G401 (cell line): ENCODE measurements at places on chromosomes 1 and 21.

DNA sequence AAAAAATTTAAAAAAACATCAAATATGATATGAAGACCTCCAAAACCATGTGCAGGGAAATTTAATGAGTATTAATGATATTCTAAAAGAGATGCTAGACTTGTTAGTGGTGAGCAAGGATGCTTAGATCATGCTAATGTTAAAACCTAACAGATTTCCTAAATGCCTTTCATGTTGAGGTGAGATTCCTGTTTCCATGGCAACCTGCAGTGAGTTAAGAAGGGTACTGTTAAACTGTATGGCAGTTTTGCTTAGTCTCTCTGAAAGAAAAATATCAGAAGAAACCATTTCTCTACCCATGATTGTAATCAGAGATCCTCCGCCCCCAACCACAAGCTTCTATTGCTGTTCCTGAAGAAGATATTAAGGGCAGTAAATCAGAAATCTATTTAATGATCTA is 321.6 kb upstream of the LRRC7 start:
- no peak for DNase-seq

DNA sequence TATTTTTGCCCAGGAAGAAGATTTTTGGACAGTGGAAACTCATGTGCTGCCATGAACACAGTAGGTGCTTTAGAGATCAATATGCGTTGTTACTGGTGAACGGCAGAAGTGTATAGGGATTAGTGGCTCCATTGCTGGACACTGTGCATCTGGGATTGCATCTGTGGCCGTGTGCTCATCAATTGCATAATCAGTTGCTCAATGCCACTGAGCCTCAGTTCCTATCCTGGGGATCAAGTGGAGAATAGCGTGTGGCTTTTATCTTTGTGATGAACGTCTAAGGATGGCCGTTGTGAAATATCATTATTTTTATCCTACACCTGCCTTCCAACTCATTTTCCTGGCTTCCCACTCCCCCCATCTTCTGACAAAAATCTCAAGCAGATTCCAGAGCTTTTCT is 5.4 kb downstream of the TNN start:
- no peak for DNase-seq

GRCh38 chr1:192435704-192436103 is 118.9 kb downstream of the RGS21 start:
- DNase-seq, result no peak

- no peak for DNase-seq
Measured at GRCh38 chr1:226653311-226653921, 85.7 kb downstream of the ITPKB start.

GRCh38 chr21:42157606-42158310 is 61.2 kb upstream of the ABCG1 start:
- DNase-seq, result no peak

DNA sequence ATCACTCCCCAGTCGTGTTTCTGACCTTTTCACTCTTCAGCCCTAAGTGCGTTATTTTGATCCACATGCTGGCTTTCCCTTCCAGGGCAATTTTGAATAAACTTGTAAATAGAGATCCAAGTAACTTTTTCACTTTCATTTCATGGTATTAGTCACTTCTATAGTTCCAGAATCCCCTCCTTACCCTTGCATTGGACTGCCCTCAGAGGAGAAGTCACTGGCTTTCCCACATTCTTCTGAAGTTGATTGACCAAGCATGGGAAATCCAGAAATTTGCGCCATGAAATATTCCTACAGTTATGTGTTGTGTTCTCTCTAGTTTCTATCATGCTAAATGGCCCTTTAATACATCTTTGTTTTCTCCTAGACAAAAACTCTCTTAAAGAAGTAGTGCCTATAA is 177.3 kb upstream of the GORAB start:
- no peak for DNase-seq

- no peak for DNase-seq
Measured at GRCh38 chr1:51897699-51898031, 19.1 kb upstream of the NRDC start.

DNA sequence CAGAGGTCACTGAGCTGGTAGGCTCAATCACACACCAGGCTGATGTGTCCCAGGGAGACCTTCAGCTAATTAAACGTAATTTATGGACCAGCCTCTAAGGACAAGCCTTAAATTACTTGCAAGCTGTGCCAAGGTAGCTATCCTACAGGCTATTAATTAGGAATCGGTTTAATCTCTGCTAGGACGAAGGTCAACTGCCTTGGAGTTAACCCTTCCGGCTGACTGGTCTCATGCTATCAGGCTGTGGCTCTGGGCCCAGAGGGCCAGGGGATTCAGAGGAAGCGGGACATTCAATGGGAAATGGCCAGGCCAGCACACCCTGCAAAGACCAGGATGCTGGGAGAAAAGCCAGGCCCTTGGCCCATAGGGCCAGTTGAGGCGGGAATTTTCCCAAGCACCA is 19.0 kb downstream of the DHRS3 start:
- DNase-seq, result no peak

- DNase-seq, result no peak
Measured at GRCh38 chr1:119966020-119966419, 69.7 kb upstream of the ADAM30 start.

- no peak for DNase-seq
Measured at GRCh38 chr1:110208916-110209645, 1.0 kb upstream of the KCNC4 start.

- no peak for DNase-seq
Measured at GRCh38 chr21:43021191-43021590, 46.8 kb downstream of the PKNOX1 start.

GRCh38 chr1:112957133-112957812 is 1.3 kb upstream of the SLC16A1 start:
- DNase-seq, result peak; percentile 76

- DNase-seq, result no peak
Measured at GRCh38 chr1:177854951-177855350, 114.9 kb downstream of the SEC16B start.

DNA sequence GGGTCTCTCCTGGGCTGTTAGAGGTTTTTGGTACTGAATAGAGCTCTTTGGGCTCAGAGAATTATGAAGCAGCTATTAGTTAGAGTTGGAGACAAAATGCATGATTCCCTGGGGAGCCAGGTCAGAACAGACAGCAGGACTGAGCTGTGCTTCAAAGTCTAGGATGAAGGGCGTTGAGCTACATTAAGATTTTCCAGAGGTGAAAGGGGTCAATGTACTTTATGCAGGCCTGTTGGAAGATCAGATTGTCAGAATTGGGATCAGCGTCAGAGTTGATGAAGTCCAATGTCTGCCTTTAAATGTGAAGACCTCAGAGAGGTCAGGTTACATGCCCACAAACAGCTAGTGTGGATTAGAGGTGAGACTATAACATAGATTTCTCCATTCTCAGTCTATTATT is 53.8 kb downstream of the RGS5 start:
- DNase-seq, result no peak

- DNase-seq, result no peak
Measured at GRCh38 chr1:61247881-61248752, 165.8 kb downstream of the NFIA start.

DNA sequence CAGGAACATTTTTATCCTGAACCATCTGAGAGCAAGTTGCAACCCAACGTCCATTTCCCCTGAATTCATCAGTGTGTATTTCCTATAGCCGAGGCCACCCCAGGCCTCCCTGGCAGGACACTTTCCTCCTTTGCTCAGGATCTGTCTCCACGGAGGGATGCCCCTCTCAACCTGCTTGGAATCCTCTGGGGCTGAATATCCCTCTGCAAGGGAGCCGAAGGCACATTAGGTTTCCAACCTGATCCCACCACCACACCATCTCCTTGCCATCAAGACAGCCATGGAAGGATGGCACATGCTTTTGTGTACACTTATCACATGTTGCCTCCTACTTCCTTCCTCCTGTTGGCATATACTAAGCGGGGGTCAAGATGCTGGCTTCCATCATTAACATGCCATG is 74.8 kb upstream of the EDN2 start:
- no peak for DNase-seq

DNA sequence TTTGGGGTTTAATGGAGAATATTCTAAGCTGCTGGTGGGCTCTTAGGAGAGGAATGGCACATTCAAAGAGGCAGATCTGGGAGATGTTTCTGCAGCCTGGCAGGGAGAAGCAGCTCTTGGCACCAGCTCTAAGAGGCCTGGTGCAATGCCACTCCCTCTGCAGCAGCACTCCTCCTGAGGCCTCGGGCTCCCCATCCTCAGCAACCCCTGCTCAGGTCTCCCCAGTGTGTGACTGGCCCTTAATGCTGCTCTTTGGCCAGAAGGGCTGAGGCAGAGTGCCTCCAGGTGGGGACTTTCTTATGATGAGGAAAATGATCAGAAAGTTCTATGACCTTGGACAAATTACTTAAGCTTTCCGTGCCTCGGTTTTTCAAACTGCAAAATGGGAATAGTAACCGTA is 55.5 kb downstream of the MAB21L3 start:
- peak; percentile 39 for DNase-seq

DNA sequence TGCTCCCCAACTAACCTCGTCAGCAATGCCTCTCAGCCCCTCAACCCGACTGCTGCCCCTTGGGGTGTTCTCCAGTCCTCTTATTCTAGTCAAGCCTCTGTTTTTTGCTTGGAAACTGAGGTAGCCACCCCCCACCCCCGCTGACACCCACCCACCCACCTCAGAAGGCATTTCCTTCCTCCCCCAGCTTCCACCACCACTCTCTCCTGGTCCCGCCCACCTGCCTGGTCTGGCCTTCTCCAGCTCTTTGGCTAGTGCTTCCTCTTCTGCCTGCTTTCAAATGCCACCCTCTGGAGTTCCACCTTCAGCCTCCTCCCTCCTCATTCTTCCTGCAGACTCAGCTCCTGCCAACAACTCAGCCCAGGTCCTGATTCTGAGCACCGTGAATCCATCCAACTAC is 35.3 kb downstream of the OLFML2B start:
- DNase-seq, result no peak

GRCh38 chr1:169925505-169926482 is 32.1 kb upstream of the SCYL3 start:
- DNase-seq, result no peak

DNA sequence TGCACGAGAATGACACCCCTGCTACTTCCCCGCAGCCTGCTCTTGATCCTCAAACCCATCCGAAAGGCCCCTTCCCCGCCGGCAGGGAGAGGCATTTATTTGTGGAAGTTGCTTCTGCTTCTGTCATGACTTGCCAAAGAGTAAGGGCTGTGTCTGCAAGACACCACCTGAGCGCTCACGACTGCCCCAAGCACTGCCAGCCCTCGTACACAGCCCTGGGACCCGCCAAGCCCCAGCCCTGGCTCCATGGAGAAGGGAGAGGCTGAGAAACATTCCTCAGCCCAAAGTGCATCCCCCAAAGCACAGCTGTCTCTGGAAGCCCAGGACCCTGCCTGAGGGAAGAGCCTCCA is 6.3 kb upstream of the TPRG1L start:
- no peak for DNase-seq

DNA sequence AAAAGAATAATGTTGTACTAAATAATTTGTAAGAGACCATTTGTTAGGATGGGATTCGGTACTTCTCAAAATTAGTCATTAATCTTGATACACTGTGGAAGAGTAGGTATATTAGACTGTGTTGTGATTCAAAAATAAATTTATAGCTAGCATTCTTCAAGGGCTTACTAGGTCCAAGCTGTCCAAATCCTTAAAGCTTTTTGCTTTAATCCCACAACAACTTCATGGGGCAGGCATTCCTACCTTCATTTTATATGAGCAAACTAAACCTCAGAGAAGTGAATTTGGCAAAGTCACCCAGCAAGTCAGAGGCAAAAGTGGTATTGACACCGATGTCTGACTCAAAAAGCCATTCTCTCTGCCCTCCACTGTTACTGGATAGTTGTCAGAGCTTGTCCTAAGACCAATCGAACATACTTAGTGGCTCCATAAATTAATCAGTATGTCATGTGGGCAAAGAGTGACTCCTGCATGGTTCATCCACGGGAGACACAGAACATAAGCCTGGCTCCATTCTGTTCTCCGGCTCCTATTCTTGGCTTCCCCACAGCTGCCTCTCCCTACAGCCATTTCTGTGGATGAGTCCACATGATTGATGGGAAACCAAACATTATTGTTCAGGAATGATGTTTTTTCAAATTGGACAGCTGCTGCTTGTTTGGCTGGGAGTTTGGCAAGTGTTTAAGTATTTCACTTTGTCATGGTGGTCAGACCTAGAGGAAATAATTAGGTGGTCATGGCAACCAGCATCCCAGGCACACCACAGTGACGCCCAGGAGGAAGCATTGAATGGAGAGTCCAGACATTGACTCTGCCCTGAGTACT is 133.4 kb upstream of the FGGY start:
- DNase-seq, result no peak

- no peak for DNase-seq
Measured at GRCh38 chr1:30117685-30118084, 605.7 kb downstream of the MATN1 start.

DNA sequence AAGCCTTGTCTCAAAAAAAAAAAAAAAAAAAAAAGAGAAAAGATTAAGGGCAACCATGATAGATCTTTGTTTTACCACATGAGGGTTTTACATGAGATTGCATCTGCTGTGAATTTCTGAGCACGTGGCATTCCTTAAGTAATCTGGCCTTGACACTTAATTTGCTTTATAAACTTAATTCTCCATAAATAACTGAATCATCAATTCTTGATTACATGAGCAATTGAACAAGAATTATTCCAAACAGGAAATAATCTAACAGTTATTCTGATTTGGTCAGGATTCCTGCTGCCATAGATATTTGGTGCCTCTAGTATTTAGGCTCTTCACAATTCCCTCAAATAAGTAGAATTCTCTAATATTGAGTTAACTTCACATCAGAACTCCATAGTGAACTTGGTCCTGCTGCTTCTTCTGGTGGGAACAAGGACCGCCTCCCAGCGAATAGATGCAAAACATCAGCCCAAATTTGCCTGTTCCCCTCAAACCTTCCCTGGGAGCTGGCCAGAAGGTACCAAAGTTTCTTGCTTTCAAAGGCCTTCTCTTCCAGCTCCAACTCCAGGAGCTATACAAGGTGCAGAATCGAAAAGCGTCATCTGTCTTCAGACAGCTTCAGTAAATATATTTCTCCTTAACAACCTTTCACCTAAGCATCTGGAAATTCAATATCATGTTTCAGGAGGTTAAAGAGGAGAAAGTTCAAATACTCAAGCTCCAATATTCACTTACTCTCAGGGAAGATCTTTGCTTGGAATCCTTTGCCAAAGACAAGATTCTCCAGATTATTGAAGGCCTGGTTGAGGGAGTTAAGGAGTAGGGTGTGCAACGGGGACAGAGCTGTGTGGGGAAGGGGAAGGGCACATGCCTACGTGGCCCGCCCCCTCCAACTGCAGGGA is 1.0 kb downstream of the KRTCAP2 start:
- no peak for DNase-seq

- DNase-seq, result no peak
Measured at GRCh38 chr1:183676586-183677189, 23.6 kb upstream of the APOBEC4 start.

DNA sequence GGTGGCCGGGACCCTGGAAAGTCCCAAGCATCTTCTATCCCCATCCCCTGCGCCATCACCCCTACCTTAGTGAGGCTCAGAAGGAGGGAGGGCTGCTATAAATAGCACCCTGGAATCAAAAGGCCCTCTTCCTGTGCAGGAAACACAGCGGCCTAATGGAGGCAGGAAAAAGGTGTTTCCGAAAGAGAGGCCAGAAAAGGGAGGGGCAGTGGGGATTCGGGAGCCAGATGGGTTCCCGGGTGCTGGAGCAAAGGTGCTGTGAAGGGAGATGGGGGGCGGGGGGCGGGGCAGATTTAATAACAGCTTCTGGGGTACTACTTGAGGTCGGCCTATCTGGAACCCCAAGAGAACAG is 16.6 kb downstream of the NAV1 start:
- DNase-seq, result no peak
